8988T (cell line): ENCODE measurements at places on chromosomes 4 and X.

DNA sequence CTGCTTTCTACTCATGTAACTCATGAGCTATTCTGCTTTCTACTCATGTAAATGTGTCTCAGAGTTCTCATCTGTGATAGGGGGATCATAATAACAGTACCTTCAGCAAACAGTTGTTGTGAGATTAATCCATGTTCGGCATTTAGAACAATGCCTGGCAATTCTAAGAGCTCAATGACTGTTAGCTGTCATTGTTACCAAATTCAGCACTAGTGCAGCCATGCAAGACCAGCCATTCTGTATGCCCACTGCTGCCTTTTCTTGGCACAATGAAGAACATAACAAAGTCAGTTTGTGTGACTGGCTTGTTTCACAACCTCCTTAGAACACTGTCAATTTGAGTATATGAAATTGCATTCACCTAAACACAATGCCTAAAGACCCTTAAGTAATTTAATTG, 163.2 kb downstream of the ANK2 start:
- DNase-seq, result no peak

DNA sequence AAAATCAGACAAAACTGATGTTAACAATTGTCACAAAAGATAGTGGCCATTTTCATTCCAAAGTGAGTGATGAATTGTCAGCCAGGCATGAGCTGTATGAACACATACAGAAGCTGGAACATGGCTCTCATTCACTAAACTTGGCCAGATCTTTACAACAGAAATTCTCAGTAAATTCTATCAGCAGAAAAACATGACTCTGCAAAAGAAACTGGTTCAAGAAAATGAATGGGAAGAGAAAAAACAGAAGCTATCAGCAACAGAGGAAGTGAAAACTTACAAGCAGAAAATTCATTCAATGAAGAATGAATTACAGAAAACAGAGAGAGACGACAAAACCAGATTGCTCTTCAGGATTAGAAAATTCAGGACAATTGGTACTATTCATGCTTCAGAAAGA, 249.6 kb downstream of the COL25A1 start:
- DNase-seq, result no peak

DNA sequence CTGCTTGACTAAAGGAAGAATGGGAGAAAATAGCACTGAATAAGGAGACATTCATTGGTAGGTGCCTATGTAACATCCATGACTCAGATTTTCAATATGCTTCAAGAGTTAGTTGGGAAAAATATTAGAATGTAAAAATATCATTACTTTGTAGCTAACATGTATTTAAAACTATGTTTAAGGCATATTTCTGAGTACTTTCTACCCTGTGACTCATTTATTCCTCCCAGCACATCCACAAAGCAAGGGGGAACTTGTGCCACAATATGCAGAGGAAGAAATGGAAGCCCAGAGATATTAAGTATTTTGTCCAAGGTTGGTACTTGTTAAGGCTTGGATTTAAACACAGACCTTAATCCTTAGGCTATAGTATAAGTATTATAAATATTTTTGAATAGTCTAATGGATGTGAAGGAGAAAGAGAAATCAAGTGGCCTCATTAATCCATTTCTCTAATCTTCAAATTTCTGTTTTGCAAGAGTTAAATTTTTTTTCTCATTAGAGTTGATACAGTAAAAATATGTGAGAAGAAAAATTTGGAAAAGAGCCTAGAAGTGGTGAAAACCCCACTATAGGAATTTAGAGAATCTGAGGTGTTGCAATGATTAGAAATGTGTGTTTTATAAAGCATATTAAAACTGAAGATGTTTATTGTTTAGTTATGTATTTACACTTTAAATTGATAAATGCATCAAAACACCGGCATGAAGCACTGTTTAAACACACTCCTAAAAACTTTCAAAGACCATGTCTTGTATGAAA, 149.3 kb upstream of the GYPA start:
- no peak for DNase-seq

DNA sequence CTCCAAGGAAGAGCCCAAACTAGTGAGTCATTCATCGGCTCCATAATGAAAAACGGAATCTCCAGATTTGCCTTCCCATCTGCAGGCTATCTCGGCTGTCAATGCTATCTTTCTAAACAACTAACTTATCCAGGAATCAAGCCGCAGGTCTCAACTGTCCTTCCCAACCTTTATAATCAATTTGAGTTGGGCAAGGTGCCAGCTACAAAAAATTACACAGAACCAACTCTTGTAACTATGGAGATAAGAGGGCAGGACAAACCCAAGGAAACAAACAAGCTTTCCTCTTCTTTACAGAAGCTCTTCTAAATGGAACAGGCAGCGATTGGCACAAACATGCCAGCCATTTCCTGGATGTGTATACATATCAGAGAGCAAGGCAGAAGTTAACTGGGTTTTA, 61.2 kb upstream of the RAI2 start:
- DNase-seq, result no peak

GRCh38 chrX:53087388-53087831, 5.2 kb downstream of the TSPYL2 start:
- DNase-seq, result no peak

- DNase-seq, result no peak
Measured at GRCh38 chrX:150844016-150844415, 54.5 kb downstream of the CD99L2 start.
